D721Med (cell line): ENCODE measurements at places on chromosomes 13 and 19.
A peak's percentile ranks its signal among the peaks of the same experiment; 100 is the strongest.

DNA sequence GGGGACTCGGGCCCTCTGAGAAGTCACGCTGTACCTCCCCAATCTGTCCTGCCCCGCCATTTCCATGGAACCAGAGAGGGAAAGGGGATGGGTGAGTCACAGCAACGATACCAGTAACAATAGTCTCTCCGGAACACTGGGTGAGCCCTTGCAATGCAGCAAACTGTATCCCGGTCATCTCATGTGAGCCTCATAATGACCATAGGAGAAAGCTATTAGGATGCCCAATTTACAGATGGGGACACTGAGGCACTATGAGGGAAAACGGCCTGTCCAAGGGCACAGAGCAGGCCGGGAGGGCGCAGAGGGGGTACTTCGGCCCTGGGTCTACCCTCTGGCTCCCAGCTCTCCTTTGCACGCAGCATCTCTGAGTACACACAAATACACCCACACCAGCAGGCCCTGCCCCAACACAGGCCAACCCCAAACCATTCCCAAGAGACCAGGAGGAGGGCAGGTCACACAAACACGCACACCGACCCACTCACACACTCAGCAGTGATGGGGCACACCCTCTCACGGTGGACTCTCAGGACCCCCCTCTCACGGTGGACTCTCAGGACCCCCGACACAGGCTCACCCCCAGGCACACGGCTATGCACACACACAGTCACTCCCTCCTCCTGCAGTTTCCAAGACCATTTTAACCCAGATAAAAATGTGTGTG is 18.2 kb downstream of the LRRC4B start:
- no peak for DNase-seq

GRCh38 chr13:53104136-53104535 is 75.5 kb downstream of the OLFM4 start:
- no peak for DNase-seq

- DNase-seq: no peak
These were observed 45.3 kb downstream of the LRCH1 start for GRCh38 chr13:46598140-46598819.

- no peak for DNase-seq
These were observed 850 bp upstream of the CERS4 start for GRCh38 chr19:8208119-8208921.

DNA sequence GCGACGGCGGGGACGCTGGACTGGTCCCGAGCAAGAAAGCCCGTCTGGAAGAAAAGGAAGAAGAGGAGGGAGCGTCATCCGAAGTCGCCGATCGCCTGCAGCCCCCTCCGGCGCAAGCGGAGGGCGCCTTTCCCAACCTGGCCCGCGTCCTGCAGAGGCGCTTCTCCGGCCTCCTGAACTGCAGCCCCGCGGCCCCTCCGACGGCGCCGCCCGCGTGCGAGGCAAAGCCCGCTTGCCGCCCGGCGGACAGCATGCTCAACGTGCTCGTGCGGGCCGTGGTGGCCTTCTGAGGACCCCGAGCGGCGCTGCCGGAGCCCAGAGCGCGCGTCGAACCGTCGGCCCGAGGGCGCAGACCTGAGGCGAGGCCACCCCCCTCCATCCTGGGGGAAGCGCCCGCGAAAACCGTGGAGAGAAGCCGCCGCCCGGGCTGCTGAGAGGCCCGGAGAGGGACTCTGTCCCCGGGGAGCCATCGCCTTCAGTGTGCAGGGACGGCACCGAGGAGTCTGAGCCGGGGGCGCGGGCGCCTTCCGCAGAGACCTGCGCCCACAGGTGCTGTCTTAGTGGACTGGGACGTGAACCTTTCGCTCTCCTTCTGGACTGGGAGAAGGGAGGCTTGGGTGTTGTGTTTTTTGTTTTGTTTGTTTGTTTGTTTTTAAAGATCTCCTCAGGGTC is 3.5 kb downstream of the IER2 start:
- no peak for DNase-seq

DNA sequence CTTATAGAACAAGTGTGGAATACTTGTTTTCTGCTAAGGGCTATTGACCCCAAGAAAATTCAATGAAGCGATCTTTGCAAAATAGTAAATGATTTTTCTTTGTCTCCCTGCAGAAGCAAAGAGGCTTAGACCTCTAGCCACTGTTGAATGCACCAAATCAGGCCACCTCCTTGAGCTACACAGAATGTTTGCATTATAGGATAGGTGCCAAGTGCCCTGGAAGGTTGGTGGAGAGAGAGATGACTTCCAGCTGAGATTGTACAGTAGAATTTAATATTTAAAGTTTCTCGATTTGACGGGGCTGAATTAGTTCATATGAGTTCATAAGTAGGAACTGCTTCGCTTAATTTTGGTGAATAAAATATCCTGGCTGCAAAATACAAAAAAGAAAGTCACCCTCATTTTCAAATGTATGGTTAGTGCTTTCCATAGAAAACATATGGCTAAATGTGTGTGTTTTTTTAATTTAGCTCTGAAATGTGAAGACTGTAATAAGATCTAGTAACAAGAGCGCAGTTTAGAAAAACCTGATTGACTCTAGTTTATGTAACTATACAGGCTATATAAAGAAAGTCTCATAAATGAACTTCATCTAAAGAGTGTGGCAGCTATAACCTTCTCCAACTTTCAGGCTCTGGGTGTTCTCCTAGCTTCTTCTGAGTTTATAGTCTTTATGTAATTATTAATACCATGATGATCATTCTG is 41.6 kb downstream of the LRCH1 start:
- no peak for DNase-seq

- no peak for DNase-seq
These were observed 34.4 kb upstream of the NANOS3 start for GRCh38 chr19:13842291-13843103.

DNA sequence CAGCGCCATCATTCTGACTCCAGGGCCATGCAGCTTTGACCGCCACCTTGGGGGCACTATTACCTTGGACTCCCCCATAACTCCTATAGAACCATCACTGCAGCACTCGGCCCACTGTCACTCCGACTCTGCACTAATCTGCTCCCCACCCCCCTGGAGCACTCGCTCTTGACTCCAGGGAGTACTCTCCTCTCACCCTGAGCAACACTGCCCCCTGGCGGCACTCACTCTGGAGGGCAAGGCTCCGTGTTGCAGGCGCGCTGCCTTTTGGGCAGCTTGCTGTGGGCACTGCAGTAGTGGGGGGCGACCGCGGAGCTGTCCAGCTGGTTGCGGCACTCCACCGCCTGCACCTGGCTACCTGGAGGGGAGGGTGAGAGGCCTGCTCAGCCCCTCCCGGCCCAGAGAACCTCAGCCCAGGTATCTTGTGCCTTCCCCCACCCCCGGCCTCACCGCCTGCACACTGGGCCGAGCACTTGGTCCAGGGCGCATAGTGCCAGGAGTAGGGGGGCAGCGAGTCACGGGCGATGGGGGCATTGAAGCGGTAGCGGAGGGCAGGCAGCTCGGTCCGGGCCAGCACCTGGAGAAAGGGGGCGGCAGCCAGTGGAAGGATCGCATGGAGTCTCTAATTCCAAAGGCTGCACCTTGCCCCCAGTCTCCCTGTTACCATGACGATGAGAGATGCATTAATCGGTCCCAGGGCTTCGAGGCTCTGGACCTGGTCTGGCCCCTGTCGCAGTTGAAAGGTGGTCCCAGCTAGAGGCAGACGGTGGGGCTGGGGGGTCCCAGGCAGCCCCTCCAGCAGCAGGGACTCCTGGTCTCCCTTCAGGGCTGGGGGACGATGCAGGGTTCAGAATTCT is 8.9 kb upstream of the MYO1F start:
- peak; percentile 66 for DNase-seq

- no peak for DNase-seq
These were observed 12.3 kb downstream of the CIB3 start for GRCh38 chr19:16160943-16161560.

DNA sequence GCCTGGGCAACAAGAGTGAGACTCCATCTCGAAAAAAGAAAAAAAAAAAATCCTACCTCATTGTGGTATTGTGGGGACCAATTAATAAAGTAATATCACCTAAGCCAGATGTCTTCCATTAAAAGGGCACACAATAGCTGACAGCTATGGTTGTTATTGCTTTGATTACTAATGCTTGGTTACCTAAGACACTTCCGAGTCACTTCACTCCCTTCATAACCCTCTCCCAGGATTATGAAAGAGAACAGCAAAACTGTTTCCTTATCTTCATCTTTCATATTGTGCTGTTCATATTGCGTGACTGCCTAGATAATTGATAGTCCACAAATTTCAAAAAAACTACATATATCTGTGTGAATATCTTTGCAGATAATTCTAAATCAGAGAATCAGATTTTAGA is 10.3 kb upstream of the HSPH1 start:
- no peak for DNase-seq

DNA sequence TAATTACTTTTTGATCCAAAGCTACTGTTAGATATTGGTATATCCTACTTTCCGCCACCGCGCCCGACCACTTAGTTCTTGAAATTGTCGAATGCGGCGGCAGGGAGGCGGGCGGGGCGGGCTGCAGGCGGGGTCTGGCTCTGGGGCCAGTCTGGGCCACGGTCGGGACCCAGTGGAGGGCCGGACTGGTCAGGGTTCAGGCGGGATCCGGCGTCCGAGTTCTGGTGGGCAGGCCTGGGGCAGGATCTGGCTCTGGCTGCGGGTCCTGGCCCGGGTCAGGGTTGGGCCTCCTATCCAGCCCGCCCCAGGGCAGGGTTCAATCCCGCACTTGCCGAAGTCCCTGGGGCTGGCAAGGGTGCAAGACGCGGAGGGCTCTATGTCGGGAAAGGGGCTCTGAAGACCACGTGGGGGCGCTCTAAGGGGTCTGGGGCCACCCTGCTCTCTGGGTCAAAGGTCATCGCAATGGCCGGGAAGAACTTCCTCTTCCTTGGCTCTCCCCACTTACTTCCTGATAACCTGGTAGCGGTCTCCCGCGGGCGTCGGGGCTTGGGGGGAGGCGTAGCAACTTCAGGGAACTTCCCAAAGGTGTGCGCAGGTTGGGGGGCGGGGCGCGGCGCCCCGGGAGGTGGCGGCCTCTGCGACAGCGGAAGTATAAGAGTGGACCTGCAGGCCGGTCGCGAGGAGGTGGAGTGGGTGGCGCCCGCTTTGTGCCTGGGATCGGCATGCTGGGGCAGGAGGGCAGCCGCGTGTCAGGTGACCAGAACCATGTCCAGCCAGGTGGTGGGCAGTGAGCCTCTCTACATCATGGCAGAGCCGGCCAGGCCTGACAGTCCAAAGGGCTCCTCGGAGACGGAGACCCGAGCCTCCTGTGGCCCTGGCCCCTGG is 83.4 kb downstream of the MRPL57 start:
- DNase-seq: no peak

DNA sequence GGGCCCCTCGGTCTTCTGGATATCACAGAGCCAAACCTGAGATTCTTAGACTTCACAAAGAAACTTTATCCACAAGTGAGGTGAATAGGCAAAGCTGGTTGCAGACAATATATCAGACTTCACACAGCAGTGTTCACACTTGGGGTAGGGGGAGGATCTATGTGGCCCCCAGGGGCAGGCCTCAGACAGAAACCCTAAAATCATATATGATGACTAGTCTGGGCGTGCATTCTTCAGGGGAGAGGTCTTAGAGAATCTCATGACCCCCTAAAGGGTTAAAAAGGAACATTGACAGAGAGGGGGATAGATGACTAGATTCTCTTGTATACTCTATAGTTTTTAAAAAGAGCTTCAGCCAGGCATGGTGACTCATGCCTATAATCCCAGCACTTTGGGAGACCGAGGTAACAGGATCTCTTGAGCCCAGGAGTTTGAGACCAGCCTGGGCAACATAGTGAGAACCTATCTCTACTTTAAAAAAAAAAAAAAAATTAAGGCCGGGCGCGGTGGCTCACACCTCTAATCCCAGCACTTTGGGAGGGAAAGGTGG is 2.8 kb downstream of the TYROBP start:
- DNase-seq: no peak

- DNase-seq: no peak
These were observed 27.0 kb downstream of the SAE1 start for GRCh38 chr19:47157431-47158321.

DNA sequence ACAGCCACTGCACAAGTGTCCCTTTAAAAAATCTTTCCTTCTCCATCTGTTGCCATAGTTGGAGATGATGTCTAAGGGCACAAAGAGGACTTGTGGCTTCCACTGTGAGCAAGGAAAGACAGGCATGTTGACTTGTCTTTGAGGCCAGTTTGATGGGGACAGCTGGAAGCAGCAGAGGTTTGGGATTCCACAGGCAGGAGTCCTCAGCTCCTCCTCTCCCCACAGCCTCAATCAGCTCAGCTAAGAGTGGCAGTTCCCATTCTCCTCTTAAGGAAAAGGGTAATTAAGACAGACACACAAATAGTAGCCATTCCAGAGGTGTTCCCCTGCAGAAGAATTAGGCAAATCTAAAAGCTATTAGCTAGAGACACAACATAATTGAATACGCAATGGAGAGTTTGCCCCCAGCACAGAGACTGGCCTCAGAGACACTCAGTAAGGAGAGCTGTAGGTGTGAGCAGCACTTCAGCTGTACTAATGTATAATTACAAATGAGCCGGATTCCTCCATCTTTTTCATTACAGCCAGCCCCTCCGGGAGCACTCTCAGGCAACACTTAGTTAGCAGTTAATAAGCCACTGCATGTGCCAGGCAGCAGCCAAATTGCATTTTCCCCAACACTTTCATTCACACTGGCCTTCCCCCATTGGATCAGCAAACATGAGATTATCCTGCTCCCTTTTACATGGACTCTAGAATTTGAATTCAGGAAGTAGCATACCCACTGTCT is 434.0 kb downstream of the FOXO1 start:
- no peak for DNase-seq

DNA sequence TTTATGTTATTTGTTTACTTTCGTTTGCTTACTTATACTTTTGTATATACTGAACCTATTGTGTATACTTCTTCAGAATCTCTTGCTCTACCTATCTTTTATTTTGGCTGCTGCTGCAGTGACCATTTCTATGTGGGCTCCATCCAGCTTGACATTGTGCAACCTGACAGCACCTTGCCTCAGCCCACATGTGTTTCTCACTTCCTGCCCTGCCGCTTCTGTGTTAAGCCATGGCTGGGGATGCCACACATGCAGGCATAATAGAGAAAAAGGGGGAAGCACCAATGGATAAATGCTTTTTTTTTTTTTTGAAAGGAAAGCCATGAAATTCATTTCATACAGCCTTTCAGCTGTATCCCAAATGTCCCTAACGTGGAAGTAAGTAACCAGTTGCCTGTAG is 147.6 kb downstream of the RBM26 start:
- DNase-seq: no peak

DNA sequence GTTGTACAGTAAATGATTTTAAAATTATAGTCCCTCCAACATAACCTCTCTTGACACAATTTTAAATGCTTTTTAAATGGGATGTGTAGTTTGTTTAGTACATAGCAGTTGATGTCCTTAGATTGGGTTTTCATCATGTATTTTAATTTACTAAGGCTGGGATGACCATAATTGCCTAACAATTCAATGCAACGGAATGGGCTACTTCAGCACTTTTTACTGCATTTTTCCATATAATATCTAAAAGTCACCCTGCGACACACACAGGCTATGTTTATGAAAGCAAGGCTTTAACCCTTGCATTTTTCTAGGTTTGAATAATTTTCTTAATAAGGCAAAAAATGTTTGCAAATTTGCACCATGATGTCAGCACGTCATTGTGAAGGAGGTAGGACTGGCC is 321.0 kb downstream of the DLEU7 start:
- DNase-seq: no peak

GRCh38 chr19:44890366-44891015 is 563 bp upstream of the TOMM40 start:
- peak; percentile 79 for DNase-seq
